RPMI8226 (cell line): ENCODE measurements at places on chromosomes 1 and 21.

GRCh38 chr1:78834201-78834741 lies 172.3 kb downstream of the ADGRL4 start:
- DNase-seq = no peak

- no peak for DNase-seq
These were observed 198.9 kb downstream of the TTLL7 start for GRCh38 chr1:83800066-83800465.

DNA sequence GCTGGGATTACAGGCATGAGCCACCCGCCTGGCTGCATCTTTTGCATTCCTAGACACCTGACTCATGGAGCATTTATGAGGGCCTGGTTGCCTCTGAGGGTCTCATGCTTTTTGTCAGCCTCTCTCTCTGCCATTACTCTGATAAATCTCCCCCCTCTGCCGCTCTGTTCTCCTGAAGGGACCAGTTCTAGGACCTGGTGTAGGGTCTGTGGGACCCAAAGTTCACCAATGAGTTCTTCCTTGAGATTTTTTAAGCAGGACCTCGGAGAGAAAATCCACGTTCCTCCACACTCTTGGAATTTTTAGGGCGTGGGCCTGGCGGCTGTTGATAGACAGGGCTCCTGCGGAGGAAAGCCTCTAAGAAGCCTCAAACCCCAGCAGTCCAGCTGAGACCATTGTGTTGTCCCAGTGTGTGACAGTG lies 91.9 kb upstream of the ERRFI1 start:
- no peak for DNase-seq

DNA sequence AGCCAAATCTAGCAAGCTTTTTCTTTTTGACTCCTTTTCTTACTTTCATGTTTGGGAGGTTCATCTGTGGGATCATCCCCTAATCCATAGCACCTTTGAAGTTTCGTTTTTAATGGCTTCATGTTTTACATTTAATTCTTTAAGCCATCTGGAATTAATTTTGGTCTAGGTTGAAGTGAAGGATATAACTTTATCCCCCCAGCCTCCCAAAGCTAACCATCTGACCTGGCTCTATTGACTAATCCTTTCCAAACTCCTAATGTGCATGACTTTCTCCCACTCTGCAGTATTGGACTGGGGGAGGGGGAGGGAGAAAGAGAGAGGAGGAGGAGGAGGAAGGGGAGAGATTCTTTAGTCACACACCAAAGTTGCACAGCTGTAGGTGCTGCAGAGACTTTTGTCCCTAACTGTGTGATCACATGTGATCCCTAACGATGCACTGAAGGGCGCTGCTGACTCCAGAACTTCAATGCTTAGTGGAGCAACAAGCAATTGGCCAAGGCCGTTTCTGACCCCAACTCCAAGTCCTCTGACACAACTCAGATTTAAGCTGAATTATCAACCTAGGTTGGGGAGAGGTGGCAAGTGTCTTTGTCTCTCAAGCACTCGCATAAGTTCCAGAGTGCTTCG lies 191.6 kb downstream of the HUNK start:
- no peak for DNase-seq

DNA sequence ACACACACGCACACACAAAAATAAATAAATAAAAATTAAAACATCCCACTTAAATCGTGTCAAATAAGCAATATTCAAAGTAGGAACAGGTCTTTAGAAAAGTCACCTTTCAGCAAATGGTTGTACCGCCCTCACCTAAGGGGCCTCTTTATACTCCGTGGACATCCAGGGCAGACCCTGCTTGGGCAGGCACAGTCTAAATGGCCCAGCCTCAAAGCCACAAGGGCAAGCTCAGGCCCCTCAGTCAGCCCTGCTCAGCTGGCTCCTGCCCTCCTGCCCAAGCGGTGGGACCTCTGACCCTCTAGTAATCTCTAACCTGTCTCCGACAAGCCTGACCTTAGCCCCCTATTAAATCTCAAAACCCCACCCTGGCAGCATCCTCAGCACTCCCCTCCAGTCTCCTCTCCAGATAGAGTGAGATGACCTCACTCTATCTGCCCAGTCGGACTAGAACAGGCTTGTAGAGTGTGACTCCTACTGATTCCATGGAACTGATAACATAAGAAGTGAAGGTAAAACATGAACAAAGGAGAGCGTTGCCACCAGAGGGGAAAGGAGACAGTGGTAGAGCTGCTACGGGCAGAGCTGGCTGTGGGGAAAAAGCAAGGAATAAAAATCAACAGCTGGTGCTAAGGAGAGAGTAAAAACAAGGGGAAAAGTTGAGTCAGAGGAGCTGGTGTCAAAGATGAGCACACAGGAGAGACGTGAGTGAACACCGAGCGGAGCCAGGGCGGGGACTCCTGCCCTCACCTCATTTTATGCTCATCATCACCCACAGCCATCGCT lies 36.0 kb downstream of the SIPA1L2 start:
- DNase-seq = no peak

DNA sequence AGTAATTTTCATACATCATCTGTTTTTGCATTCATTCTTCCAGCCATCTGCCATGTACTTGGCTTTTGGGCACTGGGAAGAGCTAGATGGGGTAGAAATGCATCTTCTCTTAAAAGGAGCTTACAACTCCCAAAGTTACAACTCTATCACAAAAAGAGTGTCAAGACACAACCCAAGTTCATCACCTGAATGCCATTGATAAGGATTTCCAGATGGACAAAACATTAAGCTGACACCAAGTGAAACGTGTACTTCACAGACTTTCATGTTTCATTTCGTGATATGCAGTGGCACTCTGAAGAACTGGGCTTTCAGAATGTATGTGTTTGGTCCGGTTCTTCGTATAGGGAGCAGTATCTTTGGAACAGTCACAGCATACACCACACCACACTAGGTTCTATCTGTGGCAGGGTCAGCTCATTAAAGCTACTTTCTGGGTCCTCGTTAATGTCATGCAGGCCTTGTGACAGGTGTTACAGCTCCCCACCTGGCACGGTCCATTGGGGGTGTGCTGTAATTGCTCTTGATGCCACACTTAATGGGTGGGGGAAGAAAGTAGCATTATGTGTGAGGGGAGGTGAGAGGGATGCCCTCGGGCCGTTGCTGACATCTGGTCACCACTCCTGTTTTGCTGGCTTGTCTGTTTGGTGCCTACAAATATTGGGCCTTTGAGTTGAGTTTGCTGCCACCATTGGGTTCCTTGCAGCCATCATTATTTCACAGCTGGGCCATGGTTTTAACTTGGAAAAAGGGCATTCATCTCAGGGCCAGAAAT lies 164.9 kb downstream of the NFIA start:
- DNase-seq = no peak

DNA sequence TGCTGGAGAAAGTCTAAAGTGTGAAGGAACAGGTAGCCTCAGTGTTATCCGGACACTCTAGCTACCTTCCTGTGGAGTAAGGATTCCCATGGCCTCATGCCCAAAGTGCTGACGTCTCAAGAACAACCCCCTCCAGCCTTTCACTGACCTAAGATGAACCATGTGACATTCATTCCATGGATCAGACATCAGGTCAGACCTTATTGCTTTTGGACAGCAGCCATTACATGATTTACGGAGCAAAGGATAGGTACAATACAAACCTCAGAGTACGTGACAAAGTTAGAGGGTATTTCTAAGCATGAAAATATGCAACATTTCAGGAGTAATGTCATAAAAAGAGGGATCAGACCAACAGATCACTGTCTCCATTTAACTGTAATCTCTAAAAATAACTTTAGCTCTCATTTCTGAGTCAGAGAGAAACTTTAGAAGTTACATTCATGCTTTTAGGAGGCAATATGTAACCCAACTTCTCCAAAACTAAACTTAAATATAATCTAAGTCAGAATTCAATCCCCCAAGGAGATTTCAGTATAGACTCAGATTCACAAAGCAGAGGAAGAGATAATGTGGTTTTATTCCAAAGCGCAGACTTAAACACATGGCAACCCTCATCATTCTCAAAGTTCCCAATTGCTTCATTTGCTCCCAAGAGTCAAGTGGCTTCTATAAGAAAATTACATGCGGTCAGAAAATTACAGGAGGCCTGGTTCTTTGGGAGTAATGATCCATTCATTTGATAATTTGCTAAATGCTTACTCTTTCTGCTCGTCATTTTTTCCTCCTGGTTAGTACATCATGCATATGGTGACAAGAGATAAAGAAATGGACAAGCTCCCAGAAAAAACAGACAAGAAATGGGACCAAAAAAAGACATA lies 280.4 kb downstream of the SETD4 start:
- no peak for DNase-seq

- DNase-seq = no peak
These were observed 230.9 kb downstream of the TM2D1 start for GRCh38 chr1:61494000-61494399.

DNA sequence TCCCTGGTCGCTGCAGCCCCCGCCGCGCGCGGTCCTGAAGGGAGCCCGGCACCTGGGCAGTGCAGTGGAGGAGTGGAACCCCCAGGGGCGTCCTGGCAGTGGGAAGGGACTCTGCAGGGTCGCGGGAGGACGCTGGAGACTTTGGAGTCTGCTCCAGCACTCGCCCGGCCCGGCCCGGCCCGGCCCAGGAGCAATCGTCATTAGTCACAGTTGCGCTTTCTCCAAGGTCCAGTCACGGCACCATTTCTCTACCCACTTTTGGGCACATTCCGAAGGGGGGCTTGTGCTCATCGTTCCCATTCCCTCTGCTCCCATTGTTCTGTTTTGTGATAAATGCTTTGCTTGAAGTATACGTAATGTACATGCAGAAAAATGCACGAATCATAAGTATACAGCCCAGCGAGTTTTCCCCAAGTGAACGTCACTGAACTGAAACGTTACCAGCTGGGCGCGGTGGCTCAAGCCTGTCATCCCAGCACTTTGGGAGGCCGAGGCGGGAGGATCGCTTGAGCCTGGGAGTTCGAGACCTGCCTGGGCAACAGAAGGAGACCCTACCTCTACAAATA lies 999 bp downstream of the THAP3 start:
- peak; percentile 60 for DNase-seq

DNA sequence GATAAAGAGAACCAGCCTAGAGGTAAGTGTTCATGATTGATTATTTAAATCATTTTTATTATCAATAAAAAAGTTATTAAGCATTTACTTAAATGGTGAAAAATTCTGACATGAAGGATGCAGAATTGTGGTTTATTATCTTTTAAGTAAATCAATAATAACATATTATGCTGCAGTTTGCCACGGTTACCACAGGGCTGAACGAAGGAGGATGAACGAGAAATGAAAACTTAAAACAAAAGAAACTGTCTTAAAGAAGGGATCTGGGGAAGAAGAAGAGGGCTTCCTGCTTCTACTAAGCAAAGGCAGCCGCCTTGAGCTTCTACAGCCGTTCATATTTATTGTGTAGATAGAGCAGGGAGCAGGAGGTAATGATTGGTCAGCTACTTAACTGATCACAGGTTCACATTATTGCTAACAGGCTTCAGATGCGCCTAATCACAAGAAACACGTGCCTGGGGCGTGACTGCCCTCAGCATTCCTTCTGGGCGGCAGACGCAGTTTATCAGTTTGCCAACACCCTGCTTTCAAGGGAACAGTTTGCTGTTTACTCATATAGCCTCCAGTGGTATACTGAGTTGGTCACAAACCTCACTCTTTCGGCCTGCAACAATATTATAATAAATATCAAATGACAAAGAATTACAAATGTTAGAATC lies 5.8 kb upstream of the FNBP1L start:
- no peak for DNase-seq

GRCh38 chr1:221693087-221693486 lies 48.8 kb downstream of the DUSP10 start:
- peak; percentile 16 for DNase-seq

DNA sequence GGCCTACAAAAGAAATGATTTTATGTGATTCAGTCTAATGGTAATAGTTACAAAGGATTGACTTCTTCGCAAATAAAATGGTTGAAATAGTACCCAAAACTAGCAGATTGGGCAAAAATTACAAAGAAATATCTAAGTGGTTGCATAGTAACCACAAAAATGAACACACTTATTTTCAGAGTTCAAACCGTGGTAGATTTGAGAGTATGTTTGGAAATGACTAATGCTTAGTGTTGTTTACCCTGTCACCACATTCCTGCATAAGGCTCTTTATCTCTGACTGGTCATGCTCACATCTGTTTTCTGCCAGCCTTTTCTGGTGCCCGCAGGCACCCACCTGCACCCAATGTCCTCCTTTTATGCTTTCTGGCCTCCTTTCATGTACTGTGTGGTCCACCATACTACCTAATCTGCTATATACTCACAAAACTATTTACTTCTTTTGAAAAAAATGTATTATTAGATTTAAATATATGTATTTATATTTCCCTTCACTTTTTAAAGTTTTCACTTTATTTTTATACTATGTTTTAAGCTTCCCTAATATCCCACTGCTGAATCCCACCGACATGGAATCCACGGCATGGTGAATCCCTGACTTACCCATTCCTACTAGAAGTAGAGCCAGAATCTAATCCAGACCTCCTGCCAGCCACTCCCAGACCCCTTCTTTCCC lies 30.3 kb downstream of the PTPRC start:
- peak; percentile 85 for DNase-seq

- DNase-seq = peak; percentile 61
These were observed 30.8 kb downstream of the TRIM67 start for GRCh38 chr1:231192620-231193163.

GRCh38 chr1:29222686-29223085 lies 8.0 kb downstream of the MECR start:
- DNase-seq = no peak

DNA sequence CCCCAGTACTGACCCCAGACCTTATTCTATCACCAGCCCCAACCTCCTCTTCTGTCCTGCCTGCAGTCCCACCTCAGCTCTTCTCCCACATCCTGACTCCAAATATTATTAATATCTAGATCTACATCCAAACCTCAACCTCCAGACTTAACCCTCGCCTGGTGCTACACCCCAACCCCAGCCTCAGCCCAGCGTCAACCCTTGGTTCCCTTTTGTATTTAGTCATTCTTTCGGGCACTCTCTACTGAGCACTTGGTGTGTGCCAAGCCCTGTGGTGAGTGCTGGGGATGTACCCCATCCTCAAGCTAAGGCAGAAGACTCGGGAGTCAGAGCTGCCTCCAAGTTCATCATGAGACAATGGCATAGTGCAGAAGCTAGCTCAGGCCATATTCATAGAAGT lies 1.1 kb downstream of the SHISAL2A start:
- no peak for DNase-seq

GRCh38 chr1:200302192-200302920 lies 107.5 kb downstream of the ZNF281 start:
- DNase-seq = peak; percentile 67

DNA sequence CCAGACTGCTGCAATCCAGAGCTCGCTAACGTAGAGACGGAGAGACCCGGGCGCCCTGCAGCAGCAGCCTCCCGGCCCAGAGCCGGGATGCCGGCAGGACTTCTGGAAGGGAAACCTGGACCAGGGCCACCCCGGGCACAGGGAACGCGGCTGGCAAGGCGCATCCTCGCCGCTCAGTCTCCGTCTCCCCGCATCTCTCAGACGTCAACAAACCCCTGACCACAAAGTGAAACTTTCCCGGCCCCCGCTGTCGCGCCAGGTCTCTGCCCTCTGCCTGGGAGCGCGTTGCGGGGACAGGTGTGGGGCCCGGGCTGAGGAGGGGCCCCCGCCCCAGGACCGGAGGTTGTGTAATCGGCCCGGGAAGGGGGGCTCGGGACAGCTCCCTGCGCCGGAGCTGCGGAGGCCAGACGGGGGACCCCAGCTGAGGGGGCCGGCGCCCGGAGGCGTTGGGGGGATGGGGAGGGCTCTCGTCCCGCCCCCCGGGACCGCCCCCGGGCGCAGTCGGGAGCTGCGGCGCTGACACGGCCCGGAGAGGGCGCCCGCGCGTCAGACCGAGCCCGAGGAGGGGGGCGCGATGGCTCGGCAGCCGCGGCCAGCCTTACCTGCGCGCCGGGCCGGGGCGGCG lies 116.6 kb upstream of the HIVEP3 start:
- peak; percentile 79 for DNase-seq

GRCh38 chr1:63904826-63905225 lies 131.0 kb downstream of the ROR1 start:
- no peak for DNase-seq

GRCh38 chr21:14862794-14863720 lies 201.7 kb downstream of the NRIP1 start:
- DNase-seq = peak; percentile 28
